ENCODE measurements at places on chromosomes 2 and 18.

DNA sequence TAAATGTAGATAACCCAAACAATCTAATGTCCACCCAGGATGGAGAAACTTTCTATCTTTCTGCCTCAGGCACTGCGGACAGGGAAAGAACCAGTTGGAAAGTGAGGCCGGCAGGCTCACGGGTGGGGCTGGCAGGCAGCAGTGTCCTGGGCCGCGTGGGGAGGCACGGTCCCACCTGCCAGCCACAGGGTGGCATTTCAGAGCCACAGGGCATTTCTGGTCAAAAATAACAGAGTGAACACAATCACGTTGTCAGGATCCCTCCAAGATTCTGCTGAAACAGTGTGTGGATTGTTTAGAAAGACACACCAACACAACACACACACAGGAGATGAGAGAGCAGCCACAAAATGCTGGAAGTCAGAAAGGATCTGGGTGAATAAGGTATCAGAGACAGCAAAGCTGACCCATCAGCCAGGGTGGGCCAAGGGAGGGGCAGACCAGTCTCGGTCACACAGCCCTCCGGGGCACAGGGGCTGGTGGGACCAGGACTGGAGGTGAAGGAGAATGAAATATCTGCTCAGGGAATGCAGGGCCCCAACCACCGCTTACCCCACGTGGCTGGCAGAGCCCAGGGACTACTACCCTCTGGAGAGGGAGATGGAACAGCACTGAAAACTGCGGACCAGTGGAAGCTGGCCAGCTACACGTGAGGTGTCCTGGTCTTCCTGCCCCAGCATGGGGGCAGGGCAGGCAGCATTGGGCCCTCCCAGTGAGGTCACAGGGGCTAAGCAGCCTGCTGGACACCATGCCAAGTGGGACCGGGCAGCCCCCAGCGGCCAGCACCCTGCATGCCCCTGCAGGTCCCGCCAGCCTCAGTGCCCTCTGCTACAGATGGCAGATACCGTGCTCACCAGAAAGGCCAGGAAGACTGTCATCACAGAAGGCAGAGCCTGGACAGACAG is 173.9 kb downstream of the HDAC4 start:
- no peak for DNase-seq

DNA sequence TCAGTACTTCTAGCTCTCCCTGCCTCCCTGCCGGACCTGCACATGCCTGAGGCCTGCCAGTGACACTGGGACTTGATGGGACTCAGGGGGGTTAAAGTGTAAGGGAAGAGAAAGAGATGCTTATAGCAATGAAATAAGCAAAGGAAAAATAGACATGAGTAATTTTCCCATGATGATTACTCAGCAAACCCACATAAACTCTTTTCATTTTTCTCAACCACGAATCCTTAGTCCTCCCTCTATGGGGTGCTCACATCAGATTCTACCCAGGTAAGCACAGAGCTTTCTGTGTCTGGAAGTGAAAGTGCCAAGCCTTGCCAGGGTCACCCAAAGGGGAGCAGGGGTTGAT is 44.8 kb upstream of the ANKRD62 start:
- DNase-seq, result peak; percentile 91

GRCh38 chr2:71465356-71465755 is 12.0 kb downstream of the DYSF start:
- no peak for DNase-seq

- peak; percentile 58 for DNase-seq
Measured at GRCh38 chr2:230160112-230160660, 59.6 kb downstream of the SP110 start.

DNA sequence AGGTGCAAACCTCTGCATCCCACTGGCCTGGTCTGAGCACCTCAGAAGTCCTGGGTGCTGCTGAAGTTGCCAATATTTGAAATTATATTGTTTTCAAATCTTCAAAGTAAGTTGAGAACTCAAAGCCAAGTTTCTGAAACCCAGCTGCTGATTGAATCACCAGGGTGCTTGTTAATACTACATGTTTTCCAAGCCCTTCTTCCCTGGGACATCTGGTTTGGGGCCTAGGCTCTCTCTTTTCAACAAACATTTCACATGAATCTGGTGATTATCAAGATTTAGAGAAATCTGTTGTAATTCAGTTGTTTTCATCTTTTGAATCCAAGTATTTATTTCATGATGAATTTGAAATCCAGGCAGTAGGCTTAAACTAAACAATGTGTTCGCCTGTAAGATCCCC is 24.4 kb downstream of the MLPH start:
- DNase-seq, result no peak

DNA sequence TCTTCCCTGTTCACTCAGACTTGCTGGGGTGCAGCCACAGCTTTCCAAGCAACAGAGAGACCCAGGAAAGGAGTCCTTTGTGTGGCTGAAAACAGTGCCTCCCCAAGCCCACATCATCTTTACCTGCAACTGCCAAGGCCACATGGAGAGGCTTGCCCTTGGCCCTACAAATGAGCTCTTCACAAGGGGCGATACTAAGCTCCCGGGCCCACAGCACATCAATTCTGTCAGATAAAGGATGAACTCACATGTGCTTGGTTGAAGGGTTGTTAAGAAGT is 42.3 kb upstream of the SH3RF3 start:
- no peak for DNase-seq

DNA sequence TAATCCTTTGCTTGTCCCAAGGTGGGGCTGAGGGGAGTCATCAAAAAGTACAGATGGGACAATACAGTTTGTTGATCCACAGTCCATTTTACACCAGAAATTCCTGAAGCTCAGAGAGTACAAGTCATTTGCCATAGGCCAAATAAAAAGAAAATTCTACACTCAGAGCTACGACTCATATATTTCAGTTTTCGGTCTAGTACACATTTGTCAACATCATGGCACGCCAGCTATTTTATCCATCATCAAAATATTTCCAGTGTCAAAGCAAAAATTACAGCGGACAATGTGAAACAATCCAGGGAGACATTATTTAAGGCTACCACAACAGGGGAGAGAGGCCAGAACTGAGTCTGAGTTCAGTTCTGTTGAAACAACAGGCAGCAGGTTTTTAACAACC is 587.5 kb upstream of the DSEL start:
- DNase-seq, result peak; percentile 39

DNA sequence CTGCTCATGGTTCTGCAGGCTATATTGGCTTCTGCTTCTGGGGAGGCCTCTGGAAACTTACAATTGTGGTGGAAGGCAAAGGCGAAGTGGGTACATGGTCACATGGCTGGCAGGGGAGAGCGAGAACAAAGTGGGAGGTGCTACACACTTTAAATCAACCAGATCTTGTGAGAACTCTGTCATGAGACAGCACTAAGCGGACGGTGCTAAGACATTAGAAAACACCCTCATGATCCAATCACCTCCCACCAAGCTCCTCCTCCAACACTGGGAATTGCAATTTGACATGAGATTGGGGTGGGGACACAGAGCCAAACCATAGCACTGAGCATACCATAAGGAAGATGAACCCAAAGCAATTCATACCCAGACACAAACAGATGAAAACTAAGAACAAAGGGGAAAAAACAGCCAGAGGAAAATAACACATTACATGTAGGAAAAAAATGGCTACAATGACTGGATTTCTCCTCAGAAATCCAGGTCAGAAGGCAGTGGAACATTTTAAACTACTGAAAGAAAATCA is 31.1 kb upstream of the INO80C start:
- DNase-seq, result no peak

GRCh38 chr2:1514391-1515072 is 101.3 kb downstream of the TPO start:
- DNase-seq, result no peak

DNA sequence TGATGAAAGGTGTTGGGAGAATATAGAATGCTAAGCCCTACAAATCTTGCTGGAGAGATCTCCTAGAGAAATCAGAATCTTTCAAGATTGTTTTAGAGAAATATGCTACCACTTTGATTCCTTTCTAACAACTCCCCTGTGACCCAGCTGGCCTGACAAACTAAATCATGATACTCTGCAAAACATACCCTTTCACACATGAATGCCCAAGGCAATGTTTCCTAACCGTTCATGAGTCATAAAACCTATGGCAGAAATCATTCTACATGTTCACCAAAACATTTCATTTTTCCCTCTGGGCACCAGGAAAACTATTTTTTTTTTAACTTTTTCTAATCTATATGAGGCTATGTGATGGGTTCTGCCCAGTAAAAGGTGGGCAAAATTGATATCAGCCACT is 77.8 kb upstream of the SETBP1 start:
- peak; percentile 55 for DNase-seq

DNA sequence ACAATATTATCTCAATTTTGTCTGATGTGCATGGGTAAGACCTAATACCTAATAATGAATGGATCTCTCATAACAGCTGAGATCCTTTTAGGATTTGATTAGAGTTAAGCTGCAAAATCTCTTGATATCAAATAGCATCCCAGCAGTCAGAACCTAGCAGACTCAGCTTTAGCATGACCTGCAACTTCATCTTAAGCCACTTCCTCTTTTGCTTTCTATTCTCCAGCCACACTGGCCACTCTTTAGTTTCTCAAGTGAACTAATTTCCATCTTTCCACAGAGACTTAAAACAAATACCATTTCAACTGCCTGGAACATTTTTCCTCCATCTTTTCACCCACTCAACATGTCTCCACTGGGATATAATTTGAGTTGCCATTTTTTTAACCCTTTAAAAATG is 1251.6 kb upstream of the ZEB2 start:
- DNase-seq, result no peak

- DNase-seq, result no peak
Measured at GRCh38 chr2:231769170-231770136, 11.6 kb downstream of the PDE6D start.

- peak; percentile 16 for DNase-seq
Measured at GRCh38 chr18:70295192-70296188, 6.6 kb downstream of the SOCS6 start.

GRCh38 chr2:120883607-120884440 is 148.2 kb downstream of the GLI2 start:
- DNase-seq, result no peak

- no peak for DNase-seq
Measured at GRCh38 chr2:239193925-239194677, 206.7 kb downstream of the HDAC4 start.

GRCh38 chr2:231410293-231411004 is 14.9 kb downstream of the B3GNT7 start:
- no peak for DNase-seq

DNA sequence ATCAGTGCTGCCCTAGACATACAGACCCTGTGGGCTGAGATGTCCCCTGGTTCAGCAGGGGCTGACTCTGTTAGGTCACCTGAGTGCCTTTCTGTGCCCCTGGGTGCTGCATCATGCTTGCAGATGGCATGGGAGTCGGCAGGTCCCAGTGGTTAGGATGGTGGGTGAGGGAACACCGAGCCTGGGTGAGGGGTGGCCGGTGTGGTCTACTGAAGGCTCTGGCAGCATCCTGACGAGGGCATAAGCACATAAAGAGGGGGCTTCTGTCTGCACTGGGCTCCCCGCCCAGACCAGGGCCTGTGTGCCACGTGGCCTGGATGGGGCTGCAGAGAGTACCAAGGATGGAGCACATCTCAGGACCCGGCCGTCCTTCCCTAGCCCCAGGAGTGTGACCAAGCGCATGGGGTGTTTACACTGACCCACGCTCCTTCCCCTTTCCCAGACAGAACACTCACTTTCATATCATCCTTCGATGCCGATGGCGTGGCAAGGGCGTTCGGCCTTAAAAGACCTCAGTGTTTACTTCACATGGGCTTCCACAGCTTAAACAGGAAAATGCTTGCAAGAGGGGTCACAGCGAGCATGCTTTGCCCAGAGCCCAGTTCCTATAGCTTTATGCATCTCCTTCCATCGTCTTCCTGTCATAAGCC is 115.1 kb downstream of the STPG4 start:
- DNase-seq, result no peak

- DNase-seq, result no peak
Measured at GRCh38 chr2:46451131-46451711, 28.1 kb upstream of the TMEM247 start.

- peak; percentile 7 for DNase-seq
Measured at GRCh38 chr18:56538746-56539145, 99.6 kb downstream of the TXNL1 start.

DNA sequence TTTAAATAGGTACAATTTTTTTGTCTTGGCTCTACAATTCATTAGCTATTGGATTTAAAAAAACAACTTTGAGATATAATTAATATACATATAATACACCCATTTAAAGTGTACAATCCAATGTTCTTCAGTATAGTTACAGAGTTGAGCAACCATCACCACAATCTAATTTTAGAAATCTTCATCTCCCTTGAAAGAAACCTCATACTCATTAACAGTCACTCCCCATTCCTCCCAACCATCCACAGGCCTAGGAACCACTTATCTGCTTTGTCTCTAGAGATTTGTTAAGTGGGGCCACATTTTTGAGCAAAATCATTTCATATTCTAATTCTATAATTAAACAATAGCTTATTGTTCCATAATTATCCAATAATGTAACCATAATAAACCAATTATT is 32.6 kb downstream of the MRPL33 start:
- peak; percentile 39 for DNase-seq

DNA sequence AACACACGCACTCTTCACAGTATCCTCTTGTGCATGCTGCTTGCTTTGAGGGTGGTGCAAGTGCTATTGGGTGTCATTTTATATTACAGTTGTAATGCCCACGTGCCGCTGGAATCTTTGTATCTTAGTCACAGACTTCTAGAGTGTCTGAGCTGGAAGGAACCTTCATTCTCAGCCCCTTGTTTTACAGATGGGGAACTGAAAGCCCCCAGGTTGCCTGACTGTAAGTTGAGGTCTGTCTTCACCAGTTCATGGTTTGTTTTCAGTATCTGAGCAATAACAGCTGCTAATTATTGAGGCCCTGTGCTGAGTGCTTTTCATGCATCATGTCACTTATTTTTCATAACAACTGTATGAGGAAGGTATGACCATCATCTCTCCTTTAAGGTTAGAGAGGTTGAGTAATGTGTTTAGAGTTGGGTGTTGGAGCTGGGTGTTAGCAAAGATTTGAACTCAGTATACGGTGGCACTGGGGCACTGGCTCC is 77.0 kb downstream of the PRKCE start:
- no peak for DNase-seq

GRCh38 chr2:158586491-158586890 is 129.7 kb downstream of the PKP4 start:
- DNase-seq, result no peak

- DNase-seq, result no peak
Measured at GRCh38 chr2:86226636-86227520, 27.6 kb downstream of the MRPL35 start.

- DNase-seq, result no peak
Measured at GRCh38 chr2:28600181-28600580, 104.3 kb downstream of the PLB1 start.

GRCh38 chr18:66749481-66750035 is 145.7 kb upstream of the CDH19 start:
- DNase-seq, result no peak

GRCh38 chr2:30688956-30689401 is 118.3 kb downstream of the CAPN13 start:
- no peak for DNase-seq

DNA sequence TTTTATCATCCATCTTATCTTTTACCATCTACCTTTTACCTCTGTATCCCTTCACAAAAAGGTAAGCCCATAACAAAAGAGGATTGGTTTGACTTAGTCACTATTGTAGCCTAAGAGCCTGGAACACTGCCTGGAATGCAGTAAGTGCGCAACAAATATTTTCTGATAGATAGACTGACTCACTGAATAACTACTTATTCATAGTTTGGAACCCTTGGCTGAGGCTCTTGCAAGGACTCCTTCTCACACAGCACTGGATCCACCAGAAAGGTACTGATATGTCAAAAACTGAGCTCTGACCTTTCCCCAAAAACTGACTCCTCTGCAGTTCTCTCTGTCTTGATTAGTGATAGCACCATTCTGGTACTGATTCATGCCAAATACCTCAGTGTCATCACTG is 426.7 kb downstream of the SETBP1 start:
- DNase-seq, result peak; percentile 7
